Fibroblast of mammary gland (primary cell): ENCODE measurements at places on chromosomes 6 and 20.

DNA sequence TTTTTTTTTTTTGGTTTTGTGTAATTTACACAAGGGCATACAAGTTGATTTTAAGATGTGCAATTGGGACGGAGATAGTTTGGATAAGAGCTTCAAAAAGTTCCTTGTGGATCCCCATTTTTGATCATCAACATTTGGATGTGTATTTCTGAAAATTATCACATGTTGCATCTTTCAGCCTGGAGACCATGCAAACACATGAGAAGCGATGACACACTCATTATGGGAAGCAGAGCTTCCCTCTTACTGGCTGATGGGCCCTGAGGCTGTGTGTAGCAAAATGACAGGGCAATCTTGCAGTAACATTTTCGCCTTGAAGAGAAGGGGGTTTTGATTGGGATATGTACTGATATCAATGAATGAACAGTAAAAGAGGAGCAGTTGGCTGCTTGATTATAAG is 22.0 kb upstream of the RIPK1 start:
- no peak for DNase-seq

DNA sequence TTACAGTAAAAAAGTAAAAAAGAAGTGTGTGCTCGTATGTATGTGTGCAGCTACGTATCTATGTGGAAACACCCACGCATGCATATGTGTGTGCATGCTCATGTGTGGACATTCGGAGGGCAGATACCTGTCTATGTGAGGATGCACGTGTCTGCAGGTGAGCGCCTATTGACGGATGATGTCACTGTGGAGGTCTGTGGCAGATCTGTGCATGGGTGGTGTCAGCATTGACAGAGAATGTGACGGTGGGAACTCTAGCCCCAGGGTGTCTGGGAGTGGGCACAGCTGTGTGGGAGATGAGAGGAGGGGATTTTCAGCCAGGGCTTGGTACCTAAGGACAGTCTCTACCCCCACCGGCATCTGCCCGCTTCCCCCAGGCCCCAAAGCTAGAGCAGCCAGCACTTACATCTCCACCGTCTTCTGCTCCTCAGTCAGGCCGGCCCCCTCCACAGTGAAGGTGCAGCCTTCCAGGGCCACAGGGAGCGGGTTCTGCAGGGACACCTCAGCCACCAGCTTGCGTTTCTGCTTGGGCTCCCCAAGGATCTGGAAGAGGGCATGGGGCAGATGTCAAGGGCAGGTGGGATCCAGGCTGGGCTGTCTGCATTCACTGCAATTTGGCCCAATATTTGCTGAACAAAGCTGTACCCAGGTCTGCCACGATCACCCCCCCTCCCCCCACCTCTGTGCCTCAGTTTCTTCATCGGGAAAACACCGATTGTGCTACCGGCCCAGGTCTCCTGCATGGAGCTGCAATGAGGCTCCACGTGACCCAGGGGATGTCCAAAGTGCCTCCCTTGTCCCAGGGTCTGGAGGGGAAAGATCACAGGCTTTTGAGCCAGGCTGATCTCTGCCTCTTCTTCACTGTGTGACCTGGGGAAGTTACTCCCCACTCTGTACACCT is 34.1 kb downstream of the TGM2 start:
- no peak for DNase-seq

- peak; percentile 87 for DNase-seq
Observed at GRCh38 chr6:28141500-28142329, at the start of gene ZKSCAN8. TSS of gene ZKSCAN8 (plus strand) at chr6:28141883. CDS start at chr6:28148408, 6,525 bp downstream.

DNA sequence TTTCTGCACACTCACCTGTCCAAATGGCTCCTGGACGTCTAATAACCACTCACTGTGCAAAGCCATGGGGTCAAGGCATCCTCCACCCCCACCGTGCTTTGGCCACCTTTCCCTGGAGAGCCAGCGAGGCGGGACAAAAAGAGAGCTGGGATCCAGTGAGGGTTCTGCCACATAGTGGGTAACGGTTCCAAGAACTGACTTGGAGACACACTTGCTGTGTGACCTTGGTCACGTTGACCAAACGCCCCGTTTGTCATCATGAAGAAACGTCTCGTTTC is 287.2 kb downstream of the TFAP2C start:
- DNase-seq = no peak

DNA sequence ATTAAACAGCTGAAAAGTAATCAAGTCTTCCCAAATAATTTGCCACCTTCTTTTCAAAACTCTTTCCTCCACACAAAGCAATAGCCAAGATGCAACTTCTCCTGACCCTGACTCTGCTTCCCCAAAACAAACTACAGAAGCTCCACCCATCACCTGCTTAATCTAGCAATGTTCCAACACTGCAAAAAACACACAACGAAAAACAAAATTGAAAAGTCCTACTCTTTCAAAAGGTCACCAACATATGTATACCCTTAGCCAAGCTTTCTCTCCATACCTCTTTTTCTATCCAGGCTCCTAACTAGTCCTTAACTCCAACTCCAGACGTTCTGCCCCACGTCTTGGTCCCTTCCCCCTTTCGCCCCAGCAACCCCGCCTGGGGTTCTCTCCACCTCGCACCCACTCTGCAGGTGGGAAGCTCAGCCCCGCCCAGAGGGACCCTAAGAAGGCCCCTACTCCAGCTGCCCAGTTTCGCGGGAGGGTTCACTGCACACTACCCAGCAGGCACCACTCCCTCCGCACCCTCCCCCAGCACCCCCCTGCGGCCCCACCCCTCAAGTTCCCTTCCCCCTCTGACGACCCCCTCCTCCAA is 717 bp downstream of the CSNK2A1 start:
- DNase-seq = no peak

- DNase-seq = no peak
Observed at GRCh38 chr20:8608470-8608869, 460.4 kb upstream of the PLCB4 start.

GRCh38 chr20:24894488-24894887 is 54.6 kb upstream of the CST7 start:
- DNase-seq = no peak

DNA sequence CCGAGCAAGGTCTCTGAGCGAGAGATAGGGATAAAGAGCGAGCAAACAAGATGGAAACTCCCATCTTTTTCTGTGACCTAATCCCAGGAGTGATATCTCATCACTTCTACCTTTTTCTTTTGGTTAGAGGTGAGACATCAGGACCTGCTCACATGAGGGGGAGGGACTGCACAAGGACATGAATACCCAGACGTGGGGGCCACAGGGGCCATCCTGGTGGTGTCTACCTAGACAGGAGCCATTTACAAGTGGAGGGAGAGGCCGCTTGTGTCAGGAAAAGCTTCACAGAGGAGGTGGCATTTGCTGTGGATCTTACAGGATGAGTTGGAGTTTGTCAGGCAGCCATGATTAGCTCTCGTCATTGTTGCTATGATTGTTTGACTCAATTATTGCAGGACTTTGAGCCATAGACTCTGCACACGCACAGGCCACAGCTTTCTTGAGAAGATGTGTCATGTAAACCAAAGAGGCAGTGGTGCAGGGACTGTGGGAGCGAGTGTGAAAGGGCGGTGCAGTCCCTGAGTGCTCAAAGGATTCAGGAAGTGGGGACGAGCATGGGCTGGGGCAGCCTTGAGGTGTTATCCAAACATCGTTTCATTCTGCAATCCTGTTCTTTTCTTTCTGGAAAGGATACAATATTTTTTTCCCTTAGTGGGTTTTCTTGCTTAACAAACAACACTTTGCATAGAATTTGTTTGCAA is 7.7 kb downstream of the NPEPL1 start:
- DNase-seq = peak; percentile 35
